ENCODE measurements at places on chromosomes 3 and 15. TPM values are rescaled to one million over a fixed set of nuclear protein-coding genes. Genes with fewer than 3 reads are reported as not detected.

DNA sequence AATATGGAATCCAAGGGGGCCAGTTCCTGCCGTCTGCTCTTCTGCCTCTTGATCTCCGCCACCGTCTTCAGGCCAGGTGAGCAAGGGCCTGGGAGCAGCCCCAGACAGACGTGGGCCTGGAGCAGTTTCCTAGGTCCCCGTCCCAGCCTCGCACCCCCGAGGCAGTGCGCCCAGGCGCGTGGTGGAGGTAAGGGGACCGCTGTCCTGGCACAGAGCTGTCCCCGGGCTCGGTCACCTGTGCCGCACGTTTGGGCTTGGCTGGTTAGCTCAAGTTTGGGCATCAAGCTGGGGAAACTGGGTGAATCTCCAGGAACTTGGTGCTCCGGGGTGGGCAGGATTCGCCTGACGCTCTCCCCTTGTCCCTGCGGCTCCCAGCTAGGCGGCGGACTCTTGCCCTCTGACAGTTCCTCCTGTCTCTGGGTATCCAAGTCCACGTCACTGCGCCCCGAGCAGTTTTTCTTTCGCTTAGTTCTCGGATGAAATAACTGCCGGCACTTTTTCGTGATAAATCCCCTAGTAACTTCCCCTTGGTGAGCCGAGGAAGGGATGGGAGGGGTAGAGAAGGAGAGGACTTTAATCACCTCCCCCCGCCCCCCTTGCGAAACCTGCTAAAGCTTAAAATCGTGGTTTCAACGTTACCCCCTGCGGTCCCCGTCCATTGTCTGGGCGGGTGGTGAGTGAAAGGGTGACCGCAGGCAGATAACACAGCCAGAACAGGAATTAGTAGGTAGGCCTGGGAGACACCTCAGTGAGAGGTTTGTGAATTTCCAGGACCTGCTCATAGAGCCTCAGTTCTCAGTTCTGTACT, 901 bp downstream of the ALCAM start:
- DNase-seq: peak; percentile 47

GRCh38 chr3:10533737-10534023, 28.3 kb upstream of the ATP2B2 start:
- no peak for DNase-seq

AMIGO3 gene
- total RNA-seq: not detected

CPEB1 gene
- 0.07 TPM for total RNA-seq
